ENCODE measurements at places on chromosomes 11 and 22. TPM values are rescaled to one million over a fixed set of nuclear protein-coding genes. Genes with fewer than 3 reads are reported as not detected.

The TOP3B gene
- 16.2 TPM for total RNA-seq

The MYRF gene
- total RNA-seq: 4.0 TPM

The DCUN1D5 gene
- total RNA-seq: 25.4 TPM

The P2RY2 gene
- 16.5 TPM for total RNA-seq

The OR8G1 gene
- total RNA-seq: not detected

The CRYAB gene
- total RNA-seq: 4,044 TPM

The SLC15A3 gene
- total RNA-seq: 24.8 TPM

The RBMXL2 gene
- not detected for total RNA-seq

The NF2 gene
- total RNA-seq: 45.3 TPM

DNA sequence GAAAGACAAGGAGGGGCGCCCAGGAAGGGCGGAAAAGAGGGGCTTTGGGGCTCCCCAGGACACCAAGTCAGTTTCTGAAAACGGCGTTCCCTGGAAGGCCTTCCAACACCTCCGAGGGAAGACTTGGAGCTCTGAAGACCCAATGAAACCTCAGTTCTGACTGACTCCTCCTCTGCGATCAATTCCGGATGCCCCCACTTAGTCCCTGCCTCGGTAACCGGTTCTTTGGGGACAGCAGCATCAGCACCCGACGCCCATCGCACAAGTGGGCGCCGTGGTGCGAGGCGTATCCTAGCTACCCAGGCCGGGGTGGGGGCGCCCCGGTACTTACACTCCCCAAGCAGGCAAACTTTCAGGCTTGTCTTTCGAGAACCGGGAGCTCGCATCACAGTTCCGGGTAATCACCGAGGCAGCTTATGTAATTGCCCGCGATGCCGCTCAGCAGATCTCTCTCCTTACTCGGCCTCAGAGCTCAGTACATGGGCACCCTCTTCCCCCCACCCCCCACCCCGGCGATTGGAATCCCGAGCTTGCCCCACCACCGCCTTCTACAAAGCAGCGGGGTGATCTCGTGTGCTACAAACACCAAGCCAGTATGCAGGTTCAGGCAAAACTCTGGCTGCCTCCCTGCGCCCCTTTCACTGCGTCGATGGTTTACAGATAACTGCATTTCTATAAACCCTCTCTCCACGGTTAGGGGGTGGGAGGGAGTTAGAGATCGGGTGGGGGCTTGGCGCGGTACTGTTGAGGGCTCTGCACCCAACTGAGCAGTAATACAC is 2.0 kb downstream of the TENM4 start:
- DNase-seq: no peak

GRCh38 chr11:10715571-10715970 is 22.0 kb upstream of the IRAG1 start:
- no peak for DNase-seq

DNA sequence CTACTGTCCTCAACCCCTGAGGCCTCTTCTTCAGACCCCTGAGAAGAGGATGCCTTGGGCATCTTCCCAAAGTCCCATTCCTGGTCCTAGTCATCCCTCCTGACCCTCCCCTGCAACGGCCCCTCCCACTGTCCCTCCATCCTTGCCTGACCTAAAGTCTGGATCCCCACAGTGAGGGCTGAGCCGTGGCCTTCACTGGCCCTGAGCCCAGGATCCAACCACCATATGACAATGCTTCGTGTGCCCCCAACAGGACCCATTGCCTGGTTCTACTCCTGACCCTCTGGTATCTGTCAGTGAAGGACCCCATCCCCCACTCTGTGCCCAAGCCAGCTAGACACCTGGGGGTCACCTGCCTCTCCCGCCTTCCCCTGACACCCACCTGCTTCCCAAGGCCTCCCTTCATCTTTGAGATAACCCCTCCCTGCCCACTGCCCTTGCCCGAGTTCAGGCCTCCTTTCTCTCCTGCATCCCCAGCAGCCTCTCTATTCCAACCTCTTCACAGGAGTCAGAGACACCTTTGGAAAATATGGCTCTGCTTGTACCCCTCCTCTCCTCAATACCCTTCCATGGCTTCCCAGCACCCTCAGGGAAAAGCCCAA is 48.0 kb downstream of the LRRC32 start:
- DNase-seq: no peak

DNA sequence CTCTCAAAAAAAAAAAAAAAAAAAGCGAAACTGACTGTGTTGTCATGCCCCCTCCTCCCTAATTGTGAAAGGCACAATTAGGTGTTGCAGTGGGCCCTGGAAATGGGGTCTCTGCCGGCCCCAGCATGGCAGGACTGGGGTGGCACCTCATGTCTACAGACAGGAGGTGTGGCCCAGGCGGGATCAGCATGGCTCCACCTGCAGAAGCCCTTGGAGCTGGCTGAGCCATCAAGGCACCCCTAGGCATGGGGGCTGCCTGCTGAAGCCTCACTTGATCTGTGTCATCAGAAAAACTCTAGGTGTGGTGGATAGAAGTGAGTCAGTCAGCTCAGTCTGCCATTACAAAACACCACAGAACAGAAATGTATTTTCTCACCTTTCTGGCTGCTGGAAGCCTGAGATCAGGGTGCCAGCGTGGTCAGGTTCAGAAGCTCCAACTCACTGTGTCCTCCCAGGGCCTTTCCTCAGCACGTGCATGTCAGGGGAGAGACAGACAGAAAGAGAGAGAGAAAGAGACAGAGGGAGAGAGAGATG is 10.1 kb upstream of the B4GALNT4 start:
- DNase-seq: no peak

DNA sequence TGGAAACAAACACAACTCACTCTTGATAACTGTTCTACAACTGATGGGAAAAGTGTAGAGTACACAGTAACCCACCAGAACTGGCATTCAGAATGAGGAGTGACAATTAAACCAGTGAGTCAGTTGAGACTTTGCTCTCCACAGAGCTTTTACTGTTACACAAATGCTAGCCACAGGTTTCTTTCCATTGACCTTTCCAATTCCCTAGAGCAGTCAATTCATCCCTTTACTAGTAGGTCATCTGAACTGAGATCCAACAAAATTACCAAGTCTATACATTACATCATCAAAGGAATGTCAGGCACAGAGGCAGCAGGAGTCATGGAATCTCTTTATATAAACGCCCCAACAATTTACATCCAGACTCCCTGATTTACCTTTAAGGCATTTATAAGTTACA is 65.9 kb downstream of the PHF21A start:
- DNase-seq: no peak

DNA sequence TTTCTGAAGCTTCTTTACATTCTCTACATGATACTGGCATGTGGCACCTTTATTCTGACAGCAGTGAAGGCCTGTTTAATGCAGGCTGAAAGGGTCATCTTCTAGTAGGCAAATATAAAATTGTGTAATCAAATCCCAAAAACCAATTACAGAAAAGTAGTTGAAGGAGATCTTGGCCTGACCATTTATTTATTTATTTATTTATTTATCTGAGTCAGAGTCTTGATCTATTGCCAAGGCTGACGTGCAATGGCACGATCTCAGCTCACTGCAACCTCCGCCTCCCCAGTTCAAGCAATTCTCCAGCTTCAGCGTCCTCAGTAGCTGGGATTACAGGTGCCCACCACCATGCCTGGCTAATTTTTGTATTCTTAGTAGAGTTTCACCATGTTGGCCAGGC is 22.7 kb upstream of the CECR2 start:
- no peak for DNase-seq

DNA sequence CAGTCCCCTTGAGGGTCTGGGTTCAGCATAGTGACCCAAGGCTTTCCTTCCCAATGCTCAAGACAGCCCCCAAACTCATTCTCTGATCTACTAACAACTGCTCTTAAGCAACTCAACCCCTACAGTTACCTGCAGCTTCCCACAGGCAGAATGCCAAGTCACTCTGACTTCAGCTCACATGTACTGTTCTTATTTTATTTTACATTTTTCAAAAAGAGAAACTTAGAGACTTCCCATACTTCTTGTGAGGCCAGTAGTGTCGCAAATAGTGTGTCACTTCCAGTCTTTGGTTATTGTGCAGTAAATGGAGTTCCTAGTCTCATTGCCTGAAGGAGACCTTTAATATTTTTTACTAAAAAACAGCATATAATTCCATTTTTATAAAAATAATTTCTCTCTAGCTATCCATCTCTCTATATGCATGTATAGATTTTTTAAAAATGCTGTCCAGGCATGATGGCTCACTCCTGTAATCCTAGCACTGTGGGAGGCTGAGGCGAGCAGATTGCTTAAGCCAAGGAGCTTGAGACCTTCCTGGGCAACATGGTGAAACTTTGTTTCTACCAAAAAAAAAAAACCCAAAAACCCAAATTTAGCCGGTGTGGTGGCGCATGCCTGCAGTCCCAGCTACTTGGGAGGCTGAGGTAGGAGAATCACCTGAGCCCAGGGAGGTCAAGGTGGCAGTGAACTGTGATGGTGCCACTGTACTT is 41.8 kb downstream of the ENTHD1 start:
- no peak for DNase-seq

DNA sequence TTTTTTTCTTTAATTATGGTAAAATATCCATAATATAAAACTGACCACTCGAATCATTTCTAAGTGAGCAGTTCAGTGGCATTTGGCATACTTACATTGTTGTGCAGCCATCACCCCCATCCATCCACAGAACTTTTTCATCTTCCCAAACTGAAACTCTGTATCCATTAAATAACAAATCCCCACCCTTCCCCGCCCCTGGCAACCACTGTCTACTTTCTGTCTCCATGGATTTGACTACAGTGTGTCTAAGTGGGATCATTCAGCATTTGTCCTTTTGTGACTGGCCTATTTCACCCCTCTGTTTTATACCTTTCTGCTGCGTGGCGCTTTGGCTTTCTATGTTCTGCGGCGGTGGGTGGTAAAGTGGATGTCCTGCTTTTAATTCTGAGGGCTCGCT is 49.1 kb downstream of the RTN4R start:
- no peak for DNase-seq

DNA sequence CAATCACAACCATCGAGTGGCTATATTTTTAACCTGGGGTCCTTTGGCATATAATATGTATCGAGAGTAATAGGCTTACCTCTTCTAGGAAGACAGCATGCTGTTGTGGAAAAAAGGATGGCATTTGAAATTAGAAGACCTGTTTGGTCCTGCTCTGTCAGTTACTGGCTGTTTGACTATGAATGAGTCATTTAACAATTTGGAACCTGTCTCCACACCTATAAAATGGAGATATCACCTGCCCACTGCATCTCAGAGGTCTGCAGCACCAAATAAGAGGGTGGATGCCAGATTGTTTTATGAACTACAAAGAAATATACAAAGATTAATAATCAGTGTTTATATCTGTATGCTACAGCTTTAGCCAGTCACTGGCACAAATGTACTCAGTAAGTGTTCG is 60.8 kb downstream of the SLC25A17 start:
- DNase-seq: no peak

GRCh38 chr11:35185696-35186095 is 46.7 kb downstream of the CD44 start:
- no peak for DNase-seq

DNA sequence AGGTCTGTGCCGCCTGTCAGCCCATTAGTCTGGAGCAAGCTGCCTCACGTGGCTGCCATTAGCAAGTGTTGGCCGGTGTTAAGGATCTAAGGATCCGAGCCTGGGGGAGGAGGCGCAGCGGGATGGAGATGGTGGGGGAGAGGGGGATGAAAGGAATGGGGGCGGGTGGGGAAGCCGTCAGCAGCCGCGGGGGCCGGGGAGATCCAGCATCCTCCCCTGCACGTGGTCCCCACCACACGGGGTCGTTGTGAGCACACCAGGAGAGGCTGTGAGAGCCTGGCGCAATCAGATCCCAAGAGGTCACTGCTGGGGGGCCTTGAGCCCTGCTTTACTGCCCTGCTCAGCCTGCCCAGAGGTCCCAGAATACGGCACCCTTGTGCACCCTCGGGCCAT is 7.3 kb downstream of the CABP7 start:
- DNase-seq: peak; percentile 59

GRCh38 chr11:113505541-113506375 is 30.6 kb upstream of the DRD2 start:
- DNase-seq: no peak

GRCh38 chr11:34446386-34446785 is 7.7 kb downstream of the CAT start:
- no peak for DNase-seq

GRCh38 chr11:27234043-27234668 is 128.9 kb downstream of the CCDC34 start:
- DNase-seq: peak; percentile 67

- no peak for DNase-seq
These were observed 283.7 kb upstream of the ANO5 start for GRCh38 chr11:21909145-21909544.

DNA sequence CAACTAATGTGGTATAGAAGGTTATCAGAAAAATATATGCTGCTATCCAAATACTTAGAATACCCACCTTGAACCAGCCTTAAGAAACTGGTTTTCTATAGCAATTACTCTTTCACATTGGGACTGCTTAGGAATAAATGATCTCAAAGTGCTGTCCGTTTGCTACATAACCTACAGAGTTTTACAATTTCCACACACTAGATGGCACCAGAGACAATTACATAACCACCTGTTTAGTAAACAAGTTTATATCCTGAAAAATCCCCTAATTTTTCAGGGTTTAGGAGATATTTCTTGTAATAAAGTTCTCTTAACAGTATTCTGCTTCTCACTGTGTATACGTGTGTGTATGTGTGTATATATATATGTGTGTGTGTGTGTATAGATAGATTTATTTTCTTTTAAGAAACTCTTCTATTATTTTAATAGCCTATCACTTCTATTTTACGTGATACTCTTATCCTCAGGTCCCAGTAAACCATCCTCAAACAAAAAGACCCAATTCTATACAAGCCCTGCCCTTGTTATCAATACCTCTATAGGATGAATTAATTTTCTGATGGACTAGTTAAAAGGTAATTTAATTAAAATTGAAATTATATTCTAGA is 6.7 kb upstream of the OR5I1 start:
- no peak for DNase-seq

DNA sequence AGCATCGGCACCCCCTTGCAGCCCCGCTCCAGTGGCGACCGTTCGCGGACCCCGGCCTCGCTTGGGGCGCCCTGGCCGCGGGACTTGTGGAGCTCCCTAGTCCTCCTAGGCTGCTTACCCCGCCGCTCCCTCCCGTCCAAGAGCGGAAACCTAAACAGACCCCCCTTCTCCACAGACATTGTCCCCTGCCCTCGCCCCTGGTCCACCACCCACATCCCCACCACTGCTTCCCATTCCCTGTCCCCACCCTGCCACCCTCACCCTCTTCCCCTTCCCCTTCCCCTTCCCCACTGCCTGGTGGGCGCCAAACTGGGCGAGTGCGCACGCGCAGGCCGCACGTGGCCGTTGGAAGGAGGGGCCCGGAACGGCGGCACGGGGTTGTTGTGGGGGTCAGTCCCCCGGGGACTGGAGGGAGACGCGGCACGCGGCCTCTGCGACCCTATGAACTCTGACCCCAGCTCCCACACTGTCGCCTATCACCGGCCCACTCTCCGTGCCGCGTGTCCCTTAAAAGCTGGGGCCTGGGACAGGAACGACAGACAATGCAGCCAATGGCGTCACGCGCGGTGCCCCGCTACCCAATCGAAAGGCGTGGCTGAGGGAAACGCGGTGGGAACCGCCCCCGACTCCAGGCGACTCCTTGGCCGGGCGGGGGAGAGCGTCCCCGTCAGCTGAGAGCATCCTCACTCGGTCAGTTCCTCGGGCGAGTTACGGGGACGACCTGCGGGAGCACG is at the start of gene SNX32:
Gene SNX32 (plus strand): TSS at position 667 of the 734 bp plus-strand sequence. CDS start 103 bp downstream, outside the sequence.
- peak; percentile 97 for DNase-seq
